ENCODE measurements at places on chromosomes 16 and 17. TPM values are rescaled to one million over a fixed set of nuclear protein-coding genes. Genes with fewer than 3 reads are reported as not detected.

Gene TNP2
- not detected for total RNA-seq

Gene PRM2
- total RNA-seq: not detected

Gene AGRP
- total RNA-seq: not detected

- peak; percentile 23 for DNase-seq
These were observed 711 bp upstream of the CANT1 start for GRCh38 chr17:79010304-79010646.

DNA sequence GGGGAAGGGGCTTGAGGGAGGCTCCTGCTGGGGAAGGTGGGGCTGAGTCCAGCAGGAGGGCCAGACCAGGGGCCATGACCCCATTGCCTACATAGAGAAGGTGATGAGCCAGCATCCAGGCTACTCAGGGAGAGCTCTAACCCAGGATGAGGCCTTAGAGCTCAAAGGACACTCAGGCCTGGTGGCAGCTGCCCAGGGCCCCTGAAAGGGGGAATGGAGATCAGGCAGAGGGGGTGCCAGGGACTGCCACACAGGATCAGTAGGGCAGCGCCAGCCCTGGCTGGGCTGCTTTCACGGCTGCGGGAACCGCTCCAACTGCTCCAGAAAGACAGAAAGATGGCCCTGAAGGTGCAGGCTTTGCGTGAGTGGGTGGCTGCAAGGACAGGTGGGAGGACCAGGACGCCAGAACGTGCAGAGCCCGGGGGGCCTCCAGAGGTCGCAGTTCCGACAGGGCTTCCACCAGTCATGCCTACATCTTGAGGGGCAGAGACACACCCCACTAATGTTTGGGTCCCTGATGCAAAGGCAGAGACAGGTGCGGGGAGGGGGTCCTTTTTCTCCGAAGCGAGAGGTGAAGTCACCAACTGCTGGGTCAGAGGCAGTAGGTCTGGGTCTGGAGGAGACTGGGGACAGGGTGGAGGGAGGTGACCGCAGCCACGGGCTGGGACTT is 882 bp upstream of the ATP6V0C start:
- DNase-seq: peak; percentile 32

DNA sequence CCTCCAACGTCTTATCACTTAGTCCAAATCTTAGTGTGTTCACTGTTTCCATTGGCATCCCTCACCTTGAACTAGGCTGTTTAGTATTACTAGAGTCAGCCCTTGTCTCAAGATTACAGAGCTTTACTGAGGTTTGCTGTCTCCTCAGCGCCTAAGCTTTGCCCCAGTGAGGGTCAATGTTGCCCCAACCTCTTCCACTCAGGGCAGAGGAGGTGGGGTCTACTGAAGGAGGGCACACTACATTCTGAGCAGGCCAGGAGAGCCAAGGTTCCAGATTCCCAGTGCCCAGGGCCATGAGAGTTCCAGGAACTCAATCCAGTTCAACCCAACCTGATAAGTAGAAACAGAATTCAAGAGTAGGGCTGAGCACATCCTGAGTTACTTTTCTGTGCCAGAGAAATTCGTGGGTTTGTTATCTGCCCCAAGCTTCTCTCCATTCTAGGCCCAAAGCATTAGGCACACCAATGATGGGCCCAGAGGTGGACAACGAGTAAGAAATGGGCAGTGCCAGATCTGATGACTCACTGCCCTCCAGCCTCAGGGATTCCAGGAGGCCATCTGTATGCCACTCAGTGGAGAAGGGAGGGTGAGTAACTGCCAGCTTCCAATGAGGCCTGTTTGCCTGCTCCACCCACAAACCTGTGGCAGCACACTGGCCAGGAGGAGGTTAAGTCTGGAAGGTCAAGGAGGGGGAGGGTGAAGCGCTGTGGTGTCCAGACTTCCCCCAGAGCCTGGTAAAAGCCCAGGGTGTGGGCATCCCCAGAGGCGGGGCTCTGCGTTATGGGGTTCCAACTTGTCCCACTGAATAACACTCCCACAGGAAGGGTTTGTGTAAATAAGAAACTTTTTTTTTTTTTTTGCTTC is 8.2 kb downstream of the TUBG2 start:
- DNase-seq: peak; percentile 47

DNA sequence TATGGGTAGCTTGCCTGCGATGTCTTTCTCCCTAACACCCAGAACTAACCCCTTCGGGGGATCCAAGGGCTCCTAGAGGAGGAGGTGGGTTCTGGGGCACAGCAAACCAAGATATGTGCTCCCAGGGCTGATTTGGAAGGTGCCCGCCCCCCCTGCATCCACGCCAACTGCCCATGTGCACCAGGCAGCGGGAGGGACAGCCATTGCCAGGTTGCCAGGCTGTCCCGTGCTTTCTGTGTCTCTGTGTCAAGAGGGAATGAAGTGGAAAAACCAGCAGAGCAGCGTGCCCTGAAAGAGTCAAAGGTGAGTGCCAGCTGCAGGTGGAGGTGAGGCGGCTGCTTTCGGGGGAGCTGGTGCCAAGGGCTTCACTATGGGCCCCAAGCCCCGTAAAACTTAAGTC is 6.4 kb downstream of the TEKT5 start:
- DNase-seq: no peak
